ENCODE measurements at places on chromosomes 4 and X.

DNA sequence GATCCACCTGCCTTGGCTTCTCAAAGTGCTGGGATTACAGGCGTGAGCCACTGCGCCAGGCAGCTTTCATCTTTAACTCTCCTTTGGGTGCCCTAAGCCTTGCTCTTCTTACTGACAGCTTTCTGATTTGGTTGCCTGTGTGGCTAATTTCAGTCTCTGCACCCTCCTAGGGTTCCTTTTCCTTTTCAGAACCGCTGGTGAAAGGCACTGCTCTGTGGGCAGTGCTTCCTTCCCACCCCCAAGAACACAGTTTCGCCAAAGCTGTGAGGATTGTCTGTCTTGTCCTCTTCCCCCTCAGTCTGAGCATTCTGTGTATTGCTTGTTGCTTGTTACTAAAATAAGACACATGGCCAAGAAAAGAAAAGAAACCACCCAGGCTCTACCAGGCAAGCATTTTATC lies 101.4 kb upstream of the FRMPD3 start:
- no peak for DNase-seq

DNA sequence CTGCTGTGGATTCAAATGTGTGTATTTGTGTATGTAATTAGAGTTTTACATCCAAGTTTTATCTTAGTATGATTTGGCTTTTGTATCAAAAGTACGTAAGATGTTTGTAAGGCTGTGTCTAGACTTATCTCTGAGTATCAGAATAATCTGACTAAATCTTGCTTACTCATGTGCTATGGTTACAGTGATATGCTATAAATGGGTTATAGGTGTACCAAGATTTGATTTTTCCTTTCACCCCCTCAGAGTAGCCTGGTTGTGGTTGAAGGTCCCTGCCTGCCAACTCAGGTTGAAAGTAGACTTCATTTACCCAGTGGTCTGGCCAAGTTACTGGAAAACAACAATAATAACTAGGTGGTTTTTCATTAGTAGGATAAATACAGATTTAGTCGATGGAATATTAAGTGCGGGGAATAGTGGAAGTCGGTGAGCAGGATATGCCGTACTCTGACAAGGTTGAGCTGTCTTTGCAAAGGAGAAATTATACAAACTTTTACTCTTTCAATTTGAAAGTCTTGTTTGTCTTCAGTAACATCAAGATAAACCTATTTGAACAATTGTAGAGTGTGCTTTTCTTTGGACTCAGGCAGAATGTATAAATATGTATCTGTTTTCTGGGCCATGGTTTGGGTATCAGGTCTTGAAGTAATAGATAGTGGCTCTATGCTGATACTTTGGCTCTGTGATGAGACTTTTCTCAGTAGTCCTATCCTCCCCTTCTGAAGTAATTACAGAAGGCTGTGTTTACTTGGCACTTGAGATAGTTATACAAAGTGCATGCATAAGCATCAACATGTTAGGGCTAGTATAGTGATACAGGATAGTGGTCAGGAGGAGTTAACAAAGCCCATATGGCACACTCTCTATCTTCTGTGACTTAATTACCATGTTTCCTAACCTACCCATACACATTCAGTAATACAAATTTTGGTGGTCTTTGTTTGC lies 23.7 kb downstream of the BMP2K start:
- DNase-seq = peak; percentile 35

- DNase-seq = no peak
These were observed 25.2 kb downstream of the TAF7L start for GRCh38 chrX:101265869-101266428.

DNA sequence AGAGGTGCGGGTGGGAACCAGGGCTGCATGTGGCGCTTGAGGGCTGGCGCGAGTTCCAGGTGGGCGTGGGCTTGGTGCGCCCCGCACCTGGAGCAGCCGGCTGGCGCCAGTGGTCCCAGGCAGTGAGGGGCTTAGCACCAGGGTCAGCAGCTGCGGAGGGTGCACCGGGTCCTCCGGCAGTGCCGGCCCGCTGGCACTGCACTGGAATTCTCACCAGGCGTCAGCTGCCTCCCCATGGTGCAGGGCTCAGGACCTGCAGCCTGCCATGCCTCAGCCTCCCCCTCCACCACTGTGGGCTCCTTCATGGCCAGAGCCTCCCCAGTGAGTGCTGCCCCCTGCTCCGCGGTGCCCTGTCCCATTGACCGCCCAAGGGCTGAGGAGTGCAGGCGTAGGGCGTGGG lies 174.0 kb downstream of the ADAM29 start:
- DNase-seq = no peak

GRCh38 chrX:37746218-37746941 lies 33.5 kb upstream of the CYBB start:
- no peak for DNase-seq

- no peak for DNase-seq
These were observed 951.7 kb upstream of the LCORL start for GRCh38 chr4:18973296-18973695.

DNA sequence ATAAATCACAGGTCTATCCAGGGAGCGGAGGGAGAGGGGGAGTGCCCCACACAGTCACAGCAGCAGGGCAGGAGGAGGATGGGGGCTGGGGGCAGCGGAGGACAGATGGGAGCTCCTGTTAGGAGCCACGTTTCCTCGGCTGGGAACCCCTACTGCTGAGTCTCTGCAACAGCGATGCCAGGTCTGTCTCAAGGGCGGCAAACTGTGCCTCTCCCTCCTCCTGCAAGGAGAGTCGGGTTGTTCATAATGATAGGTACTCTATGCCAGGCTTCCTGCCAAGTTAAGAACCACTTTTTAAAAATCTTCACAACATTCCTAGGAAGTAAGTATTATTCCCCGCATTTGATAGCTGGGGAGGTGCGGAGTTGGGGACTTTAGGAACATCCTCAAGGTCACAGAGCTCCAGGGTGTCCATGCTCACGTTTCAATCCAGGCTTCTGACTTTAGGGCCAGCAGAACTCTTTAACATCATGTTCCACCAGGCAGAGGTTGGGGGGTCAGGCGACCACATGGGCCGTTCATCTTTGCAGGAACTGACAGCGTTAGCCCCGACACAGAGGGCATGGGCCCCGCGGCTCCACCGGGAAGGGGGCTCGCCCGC lies 98.3 kb upstream of the MAML3 start:
- DNase-seq = peak; percentile 45

DNA sequence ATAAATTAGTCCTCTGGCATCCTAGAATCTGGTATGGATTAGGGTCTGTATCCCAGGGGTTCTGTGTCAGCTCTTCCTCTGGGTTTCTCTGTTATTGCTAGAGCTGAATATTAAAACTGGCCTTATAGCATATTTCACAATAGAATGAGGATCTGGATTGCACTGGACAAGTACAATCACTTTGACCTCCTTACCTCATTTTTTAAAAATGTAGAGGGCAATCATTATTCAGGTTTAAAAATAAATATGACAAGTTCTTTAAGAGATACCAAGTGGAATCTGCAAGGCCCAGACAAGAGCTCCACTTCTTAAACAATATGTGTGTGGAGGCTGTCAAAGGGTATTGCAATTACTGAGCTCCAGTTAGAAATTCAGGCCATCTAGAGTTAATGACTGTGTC lies 1.4 kb downstream of the PALLD start:
- no peak for DNase-seq

GRCh38 chr4:17580969-17581368 lies 4.0 kb downstream of the LAP3 start:
- DNase-seq = no peak

DNA sequence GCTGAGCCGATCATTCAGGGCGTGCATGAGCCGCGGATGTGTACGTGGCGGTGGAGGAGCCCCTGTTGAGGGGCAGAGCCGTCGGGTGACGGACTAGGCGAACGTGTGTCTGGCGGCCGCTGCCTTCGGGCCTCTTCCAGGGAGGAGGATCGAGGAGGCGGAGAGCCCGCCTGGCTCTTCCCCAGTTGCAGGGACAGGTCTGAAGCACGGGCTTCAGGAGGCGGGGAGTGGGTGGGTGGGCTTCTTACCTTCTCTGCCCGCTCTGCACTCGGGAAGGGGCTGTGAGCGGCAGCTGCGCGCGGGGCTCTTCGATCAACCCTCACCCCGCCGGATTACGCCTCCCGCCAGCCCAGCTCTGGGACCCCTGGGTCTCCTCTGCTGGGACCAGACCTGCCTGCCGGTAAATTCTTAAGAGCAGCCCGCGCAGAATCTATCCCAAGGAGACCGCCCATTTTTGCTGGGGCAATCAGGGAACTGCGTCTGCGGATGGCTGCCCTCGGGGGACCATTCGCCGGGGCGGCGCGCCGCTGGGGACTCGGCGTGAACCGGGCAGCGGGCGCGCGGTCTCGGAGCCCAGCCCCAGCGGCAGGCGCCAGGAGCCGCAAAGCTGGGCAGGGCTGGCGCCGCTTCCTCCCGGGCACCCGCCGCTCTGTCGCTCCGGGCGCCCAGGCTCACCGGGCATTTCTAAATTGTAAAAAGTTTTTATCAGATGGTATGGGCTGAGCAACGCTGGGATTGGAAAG lies 4.9 kb downstream of the PLAC8 start:
- DNase-seq = peak; percentile 57

DNA sequence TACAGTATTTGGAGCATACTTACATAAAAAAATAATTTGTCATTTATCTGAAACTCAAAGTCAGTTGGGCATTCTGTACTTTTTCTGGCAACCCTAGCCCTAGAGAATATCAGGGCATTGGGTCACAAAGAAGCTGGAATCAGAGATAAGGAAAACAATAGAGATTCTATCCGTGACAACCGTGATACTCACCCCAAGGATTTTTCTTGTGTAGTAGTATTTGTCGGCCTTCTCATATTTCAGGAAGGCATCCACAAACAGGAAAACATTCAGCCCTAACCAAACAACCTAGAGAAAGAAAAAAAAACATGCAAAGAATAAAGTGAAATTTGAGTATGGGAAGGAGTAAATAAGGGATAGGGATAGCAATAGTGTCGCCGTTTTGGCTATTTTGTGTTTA lies 3.6 kb downstream of the NOX1 start:
- DNase-seq = no peak

DNA sequence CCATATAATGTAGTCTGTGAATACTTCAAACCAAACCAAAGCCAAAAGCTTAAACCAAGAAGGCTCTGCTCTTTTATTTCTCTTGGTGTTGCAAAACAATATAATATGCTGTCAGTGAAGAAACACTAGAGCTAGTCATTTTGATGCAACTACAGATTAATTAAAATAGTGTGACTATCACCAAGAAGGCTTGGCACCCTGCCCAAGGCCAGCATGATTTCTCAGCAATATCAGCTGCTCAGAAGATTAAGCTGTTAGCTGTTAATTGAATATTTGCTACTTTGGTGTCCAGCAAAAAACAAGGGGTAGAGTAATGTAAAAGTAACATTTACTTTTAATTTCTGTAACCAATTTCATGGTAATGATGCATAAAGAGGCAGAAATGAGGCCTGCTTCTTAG lies 104.9 kb upstream of the PRPS2 start:
- DNase-seq = no peak

GRCh38 chr4:10151182-10151581 lies 34.6 kb upstream of the WDR1 start:
- DNase-seq = no peak

DNA sequence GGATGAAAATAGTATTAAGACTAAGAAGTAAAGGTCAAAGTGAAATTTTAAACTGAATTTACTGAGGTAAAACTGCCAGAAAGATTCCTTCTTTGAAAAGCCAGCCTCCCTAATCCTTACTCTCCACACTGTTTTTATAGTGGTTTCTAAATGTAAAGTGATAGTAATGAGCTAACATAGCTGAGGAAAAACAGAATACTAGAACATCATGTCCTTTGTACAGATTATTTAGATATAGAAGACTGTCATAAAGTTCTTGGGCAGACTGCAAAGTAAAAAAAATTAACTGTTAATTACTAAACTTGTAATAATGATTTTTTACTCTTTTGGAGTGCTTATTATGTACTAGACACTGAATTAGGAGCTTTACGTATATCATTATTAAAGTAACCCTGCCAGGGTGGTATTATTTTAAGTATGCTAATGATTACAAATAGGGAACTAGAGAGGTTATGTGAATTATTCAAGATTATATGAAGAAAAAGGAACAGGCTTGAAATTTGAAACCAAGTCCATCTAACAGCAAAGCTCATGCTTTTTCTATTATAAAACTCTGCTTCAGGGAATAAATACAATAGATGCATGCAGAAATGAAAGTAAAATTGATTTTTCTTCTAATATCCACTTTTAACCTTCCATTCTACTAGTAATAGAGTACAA lies 150.5 kb downstream of the TBCK start:
- no peak for DNase-seq

- peak; percentile 7 for DNase-seq
These were observed 267.3 kb upstream of the TET2 start for GRCh38 chr4:104879367-104879766.

- DNase-seq = no peak
These were observed 34.4 kb upstream of the C4orf50 start for GRCh38 chr4:6052679-6053078.

- peak; percentile 22 for DNase-seq
These were observed 41.7 kb downstream of the BCORL1 start for GRCh38 chrX:130024127-130024526.

DNA sequence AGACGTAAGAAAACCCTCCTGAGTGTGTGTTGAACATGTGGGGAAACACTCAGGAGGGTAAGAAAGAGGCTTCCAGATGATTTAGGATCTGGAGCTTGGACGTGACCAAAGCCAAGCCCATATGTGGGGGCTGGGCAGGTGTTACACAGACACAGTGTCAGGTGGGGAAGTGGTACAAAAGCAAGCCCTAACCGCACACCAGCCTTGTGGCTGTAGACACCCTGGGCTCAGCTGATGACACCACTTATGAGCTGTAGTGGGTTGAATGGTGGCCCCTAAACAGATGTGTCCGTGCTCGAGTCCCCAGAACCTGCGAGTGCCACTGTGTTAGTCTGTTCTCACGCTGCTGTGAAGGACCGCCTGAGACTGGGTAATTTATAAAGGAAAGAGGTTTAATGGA lies 25.0 kb upstream of the NSG1 start:
- DNase-seq = no peak

DNA sequence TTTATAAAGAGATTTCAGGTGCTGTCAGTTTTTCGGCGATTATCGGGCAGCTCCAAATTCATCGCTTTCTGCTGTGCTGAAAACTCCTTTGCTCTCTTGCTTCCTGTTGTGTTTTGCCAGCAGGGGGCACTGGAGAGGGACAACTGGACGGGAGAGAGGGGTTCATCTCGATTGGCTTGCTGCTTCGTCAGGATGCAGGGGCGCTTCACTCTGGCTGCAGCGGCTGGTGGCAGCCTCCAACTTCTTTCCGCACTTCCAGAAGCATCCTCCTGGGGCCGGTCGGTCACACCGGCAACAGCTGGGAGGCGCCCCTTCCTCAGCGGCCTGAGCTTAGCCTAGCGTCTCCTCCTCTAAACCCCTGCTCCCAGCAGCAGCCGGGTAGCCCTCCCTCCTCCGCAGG lies 29.5 kb downstream of the MSL3 start:
- no peak for DNase-seq

DNA sequence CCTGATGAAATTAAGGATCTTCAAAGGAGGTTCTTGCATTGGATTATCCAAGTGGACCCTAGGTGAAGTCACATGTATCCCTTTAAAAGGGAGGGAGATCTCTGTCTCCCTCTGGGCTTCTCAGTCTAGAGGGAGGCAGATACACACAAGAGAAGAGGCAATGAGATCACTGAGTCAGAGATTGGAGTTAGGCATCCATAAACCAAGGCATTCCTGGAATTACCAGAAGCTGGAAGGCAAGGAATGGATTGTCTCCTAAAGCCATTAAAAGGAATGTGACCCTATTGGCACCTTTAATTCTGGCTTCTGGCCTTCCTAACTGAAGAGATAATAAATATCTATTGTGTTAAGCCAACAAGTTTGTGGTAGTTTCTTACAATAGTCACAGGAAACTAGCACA lies 383.2 kb downstream of the PACRGL start:
- no peak for DNase-seq
